ENCODE measurements at places on chromosomes 3 and 15.
A peak's percentile ranks its signal among the peaks of the same experiment; 100 is the strongest.

DNA sequence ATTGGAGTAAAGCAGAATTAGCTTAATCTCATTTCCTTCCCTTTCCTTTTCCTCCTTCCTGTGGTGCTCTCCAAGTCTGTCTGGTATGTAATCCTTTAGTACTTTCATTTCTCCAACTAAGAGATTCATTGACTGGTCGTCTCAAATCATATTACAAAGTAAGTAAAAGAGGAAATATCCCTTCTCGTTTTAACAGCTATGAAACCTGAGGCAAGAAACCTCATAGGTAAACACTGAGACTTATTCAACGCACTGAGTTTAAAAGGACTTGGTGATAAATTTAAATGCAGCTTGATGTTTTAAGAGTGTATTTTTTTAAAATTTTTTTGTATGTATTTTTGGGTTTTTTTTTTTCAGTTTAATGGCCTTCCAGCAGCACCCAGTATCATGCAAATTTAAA, 117.2 kb upstream of the LRRC3B start:
- no peak overlapping the region for H3K4me3 ChIP-seq
- no peaks in the 10 kb centered on the region for H3K27me3 ChIP-seq
- no peak overlapping the region for H3K27ac ChIP-seq
- no peak for DNase-seq
- H3K4me1 ChIP-seq: no peaks in the 10 kb centered on the region

GRCh38 chr3:78141269-78141668, 1101.4 kb downstream of the ROBO2 start:
- H3K27me3 ChIP-seq: no peaks in the 10 kb centered on the region

- no peaks in the 10 kb centered on the region for H3K36me3 ChIP-seq
- H3K27me3 ChIP-seq: no peaks in the 10 kb centered on the region
Measured at GRCh38 chr3:21592828-21593227, 158.2 kb downstream of the ZNF385D start.

DNA sequence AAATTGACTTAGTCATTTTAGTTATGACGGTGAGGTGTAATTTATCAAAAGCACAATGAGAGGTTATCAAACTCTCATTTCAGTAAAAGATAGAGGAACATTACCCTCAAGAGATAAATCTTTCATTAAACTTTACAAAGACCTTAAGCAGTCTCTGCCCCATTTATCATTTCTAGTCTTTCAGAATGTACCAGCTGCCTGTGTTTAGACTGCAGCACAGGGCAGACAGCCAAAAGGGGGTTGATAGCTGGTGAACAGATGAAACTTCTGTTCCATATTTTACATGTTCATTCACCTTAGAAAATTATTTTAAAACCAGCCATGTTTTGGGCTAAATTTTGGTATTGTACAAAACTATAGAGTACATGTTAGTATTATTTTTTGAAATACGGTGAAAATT, 514.6 kb upstream of the CNTN3 start:
- H3K4me1 ChIP-seq: no peaks in the 10 kb centered on the region
- no peaks in the 10 kb centered on the region for H3K36me3 ChIP-seq
- no peak overlapping the region for H3K4me3 ChIP-seq

DNA sequence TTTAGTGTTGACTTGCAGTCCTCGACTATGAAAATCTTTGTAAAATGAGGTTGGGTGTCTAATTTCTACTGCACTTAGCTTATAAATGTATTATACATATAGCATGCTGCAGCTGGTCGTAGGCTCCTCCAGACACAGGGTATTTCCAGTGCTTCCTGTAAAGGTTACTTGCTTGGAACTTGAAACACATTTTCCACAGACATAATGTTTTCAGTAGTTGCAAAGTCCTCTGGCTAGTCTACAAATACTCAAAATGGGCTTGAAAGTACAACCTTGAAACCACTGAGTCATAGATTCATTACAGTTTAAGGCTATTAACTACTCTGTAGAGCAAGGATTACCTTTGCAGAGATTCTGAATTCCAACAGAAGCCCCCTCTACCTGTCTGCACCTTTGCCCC, 464.1 kb downstream of the RAP2B start:
- peaks cover 18% of the 10 kb centered on the region for H3K36me3 ChIP-seq
- DNase-seq: no peak
- H3K4me3 ChIP-seq: no peak overlapping the region
- no peak overlapping the region for H3K27ac ChIP-seq

GRCh38 chr3:12380461-12380860, 91.6 kb downstream of the PPARG start:
- no peak overlapping the region for H3K27ac ChIP-seq
- peaks cover 6% of the 10 kb centered on the region for H3K27me3 ChIP-seq
- H3K4me1 ChIP-seq: peaks cover 8% of the 10 kb centered on the region
- no peaks in the 10 kb centered on the region for H3K36me3 ChIP-seq

GRCh38 chr15:74891469-74891868, 1.6 kb downstream of the MPI start:
- H3K27ac ChIP-seq: peak overlapping the region; percentile 88
- no peak for DNase-seq
- H3K27me3 ChIP-seq: no peaks in the 10 kb centered on the region
- H3K4me3 ChIP-seq: peak overlapping the region; percentile 92

- H3K27me3 ChIP-seq: no peaks in the 10 kb centered on the region
- peaks cover 60% of the 10 kb centered on the region for H3K36me3 ChIP-seq
- H3K27ac ChIP-seq: no peak overlapping the region
- DNase-seq: no peak
- no peaks in the 10 kb centered on the region for H3K4me1 ChIP-seq
Measured at GRCh38 chr15:56128081-56128480, 115.6 kb downstream of the RFX7 start.

- no peaks in the 10 kb centered on the region for H3K4me1 ChIP-seq
- no peak overlapping the region for H3K27ac ChIP-seq
- H3K36me3 ChIP-seq: no peaks in the 10 kb centered on the region
- no peak for DNase-seq
Measured at GRCh38 chr15:28006116-28006905, 92.8 kb downstream of the OCA2 start.

DNA sequence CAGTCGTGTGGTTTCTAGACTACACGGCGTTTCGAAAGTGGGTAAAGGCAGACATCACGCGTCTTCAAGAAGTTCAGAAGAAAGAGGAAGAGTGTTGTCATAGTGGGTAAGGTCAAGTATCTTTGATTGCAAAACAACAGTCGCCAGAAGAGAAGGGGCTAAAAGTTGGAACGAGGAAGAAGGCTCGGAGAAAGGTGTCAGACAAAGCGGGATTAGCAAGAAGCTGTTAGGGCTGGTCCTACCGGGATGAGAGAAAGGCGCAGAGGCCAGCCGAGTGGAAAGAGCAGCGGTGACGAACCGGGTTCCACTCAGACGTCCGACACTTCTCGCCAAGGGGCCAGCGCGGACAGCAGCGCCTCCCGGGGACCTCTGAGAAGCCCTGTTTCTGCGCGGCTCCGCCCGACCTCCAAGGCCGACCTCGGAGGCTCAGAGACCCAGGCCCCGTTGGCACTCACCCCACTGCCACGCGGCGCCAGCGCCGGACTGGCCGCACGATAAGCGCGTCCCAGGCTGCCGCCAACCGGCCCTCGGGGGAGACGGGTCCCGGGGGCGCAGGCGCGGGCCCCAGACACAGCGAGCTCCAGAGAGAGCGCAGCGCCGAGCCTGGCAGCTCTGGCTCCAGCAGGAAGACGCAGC, 436 bp downstream of the ADPGK start:
- peak overlapping the region; percentile 89 for H3K4me3 ChIP-seq
- H3K27me3 ChIP-seq: no peaks in the 10 kb centered on the region
- H3K36me3 ChIP-seq: peaks cover 34% of the 10 kb centered on the region
- H3K4me1 ChIP-seq: peaks cover 68% of the 10 kb centered on the region
- DNase-seq: peak; percentile 63
- peak overlapping the region; percentile 99 for H3K27ac ChIP-seq
